ENCODE measurements at places on chromosomes 16 and 17.

DNA sequence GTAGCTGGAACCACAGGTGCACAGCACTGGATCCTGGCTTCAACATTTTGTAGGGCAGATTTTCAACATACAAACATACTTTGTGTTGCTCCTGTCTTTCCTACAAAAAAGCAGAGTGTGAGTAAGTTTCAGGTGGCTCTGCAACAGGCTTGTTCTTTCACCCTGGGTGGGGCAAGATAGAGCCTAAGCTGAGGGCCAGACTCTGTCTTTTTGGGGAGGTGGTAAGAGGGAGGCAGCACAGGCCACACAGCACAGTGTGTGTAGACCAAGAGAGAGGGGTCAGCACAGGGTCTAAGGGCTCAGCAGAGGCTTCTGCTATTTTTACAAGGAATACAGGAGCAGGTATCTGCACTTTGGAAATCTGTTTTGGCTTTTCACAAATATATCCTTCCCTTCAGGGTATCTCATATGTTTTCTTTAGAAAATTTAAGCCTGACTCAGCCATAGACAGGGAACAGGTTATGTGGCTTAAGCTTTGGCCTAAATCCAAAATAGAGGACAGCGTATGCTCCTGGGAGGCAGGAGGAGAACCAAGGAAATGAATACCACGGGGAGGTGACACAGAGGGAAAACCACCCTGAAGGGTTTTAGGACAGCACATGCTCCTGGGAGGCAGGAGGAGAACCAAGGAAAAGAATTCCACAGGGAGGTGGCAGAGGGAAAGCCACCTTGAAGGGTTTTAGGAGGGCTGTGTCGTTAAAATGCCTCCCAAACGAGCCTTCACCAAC, 21.6 kb downstream of the EMC8 start:
- no peak for DNase-seq

DNA sequence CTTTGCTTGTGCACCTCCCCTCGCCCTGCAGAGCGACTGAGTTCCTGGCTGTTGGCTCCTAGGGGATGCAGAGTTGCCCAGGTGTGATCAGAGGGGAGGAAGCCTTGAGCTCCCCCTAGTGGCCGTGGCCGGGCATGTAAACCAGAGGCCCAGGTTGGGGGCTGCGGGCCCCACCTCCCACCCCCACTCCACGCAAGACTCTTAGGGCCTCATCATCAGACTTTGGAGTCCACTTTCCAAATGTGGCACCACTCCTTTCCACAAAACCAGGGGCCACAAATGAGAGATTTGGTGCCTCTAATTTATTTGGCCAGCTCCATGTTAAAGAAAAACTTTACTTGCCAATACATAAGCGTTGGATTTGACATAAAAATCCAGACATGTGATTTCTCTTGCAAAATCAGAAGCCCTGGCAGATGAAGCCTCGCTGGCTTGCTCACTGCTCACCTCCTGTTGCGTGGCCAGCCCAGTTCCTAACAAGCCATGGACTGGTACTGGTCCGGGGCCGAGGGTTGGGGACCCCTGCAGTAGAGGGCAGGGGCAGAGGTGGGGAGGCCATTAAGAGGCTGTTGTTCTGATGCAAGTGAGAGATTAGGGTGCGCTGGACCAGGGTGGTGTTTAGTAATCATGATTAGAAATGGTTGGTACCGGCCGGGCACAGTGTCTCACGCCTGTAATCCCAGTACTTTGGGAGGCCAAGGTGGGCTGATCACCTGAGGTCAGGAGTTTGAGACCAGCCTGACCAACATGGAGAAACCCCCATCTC, 28.7 kb upstream of the GAS7 start:
- peak; percentile 39 for DNase-seq

DNA sequence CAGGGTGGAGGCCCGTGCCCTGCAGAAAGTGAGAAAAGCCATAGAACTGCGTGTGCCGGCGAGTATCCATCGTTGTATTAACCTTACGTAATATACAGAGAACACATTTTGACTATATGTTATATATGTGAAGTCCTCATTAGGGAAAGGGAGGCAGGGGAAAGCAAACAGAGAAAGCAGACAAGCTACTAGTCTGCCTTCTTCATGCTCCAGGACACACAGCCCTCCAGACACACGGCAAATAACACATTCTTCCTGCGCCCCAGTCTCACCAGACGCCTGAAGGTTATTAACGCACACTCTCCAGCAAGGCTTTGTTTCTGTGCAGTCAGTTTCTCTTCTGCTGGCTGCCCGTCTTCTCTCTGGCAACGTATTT, 28.8 kb downstream of the PRDM7 start:
- no peak for DNase-seq

DNA sequence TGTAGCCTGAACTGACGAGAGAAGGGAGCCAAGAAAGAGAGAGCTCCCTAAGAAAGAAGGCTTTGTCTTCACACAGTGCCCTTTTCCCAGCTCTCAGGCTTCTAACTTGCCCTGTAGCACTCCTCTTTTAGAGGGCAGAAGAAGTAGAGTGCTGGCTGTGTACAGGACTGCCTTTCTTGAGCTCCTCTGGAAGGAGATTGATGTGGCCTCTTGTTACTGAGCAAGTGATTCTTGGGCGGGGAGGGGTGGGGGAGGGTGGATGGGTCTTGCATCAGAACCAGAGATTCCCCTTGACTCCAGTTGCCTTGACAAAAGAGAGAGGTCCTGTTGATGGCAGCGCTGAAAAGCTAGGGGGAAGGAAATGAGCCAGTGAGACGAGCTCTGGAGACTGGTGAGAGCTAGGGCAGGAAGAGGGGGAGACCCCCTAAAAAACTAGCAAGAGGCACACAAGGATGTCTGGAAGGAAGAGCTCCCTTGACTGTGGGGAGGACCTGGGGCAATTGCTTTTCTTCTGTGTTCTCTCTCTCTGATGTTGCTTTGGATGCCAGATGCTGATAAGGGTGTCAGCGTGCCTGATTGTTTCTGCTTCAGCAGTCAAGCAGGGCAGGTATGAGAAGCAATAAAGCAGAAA, 18.4 kb downstream of the GPR179 start:
- no peak for DNase-seq

DNA sequence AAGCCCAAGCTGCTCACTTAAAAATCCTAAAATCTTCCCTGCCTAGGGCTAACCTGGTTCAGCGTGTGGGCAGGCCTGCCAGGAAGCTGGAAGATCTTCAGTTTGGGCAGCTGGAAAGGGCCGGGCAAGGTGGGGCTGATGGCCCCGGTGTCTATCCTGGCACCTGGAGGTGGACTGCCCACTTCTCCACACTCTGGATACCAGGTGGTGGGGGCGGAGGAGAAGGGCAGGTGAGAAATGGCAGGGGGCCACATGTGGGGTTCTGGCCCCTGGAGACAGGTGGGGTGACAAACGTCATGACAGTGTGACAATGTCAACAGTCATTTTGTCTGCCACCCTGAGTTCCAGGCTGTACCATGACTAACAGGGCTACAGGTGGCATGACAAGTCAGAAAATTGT, 78.5 kb upstream of the C16orf82 start:
- DNase-seq, result no peak

DNA sequence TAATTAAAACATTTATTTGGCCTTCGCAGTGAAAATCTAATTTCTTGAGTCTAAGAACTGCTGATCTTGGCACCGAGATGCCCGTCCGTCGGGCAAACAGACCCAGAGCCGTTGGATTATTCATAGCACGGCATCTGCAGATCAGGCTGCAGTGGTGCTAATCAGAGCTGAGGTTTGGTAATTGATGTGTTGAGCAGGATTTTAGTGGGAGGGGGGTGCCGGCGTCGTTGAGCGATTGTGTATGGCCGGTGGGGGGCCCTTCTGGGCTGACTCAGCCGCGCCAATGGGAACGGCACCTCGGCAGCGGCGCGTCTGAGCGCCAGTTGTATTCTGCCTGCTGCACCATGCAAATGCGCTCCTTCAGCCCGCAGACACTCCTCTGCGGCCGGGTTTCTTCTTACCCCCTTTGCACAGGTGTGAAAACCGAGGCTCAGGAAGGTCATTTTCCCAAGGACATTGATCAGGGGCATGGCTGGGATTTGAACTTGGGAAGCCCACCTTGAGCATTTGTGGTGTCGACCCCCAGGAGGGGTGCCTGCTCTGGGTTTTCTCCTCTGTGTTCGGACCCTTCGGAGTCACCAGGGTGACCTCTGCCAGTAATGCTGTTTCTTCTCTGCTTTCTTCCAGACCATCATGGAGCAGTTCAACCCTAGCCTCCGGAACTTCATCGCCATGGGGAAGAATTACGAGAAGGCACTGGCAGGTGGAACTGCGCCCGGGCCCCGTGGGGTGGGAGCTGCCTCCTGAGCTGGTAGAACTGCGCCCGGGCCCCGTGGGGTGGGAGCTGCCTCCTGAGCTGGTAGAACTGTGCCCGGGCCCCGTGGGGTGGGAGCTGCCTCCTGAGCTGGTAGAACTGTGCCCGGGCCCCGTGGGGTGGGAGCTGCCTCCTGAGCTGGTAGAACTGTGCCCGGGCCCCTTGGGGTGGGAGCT, 18.4 kb downstream of the BAIAP2 start:
- no peak for DNase-seq

GRCh38 chr17:8698162-8698971, 46.3 kb downstream of the CCDC42 start:
- no peak for DNase-seq

Measured in activated CD4-positive, alpha-beta T cell treated with anti-CD3 and anti-CD28 coated beads, Interleukin-2, Interleukin-4, amounts not matched to agents 100 ng/mL and 50 ng/mL, durations not matched to agents 16 hours and 8 hours (primary cell).